ENCODE measurements at places on chromosomes 5 and 9. TPM values are rescaled to one million over a fixed set of nuclear protein-coding genes. Genes with fewer than 3 reads are reported as not detected.
A peak's percentile ranks its signal among the peaks of the same experiment; 100 is the strongest.

PDGFRB gene
- total RNA-seq = 87.0 TPM

AGTPBP1 gene
- 45.7 TPM for total RNA-seq

PTPN3 gene
- 7.0 TPM for total RNA-seq

PURA gene
- 22.9 TPM for total RNA-seq

MYMK gene
- total RNA-seq = not detected

LPAR1 gene
- 19.5 TPM for total RNA-seq

PHF24 gene
- total RNA-seq = 132 TPM

ECSCR gene
- 1.8 TPM for total RNA-seq

DNA sequence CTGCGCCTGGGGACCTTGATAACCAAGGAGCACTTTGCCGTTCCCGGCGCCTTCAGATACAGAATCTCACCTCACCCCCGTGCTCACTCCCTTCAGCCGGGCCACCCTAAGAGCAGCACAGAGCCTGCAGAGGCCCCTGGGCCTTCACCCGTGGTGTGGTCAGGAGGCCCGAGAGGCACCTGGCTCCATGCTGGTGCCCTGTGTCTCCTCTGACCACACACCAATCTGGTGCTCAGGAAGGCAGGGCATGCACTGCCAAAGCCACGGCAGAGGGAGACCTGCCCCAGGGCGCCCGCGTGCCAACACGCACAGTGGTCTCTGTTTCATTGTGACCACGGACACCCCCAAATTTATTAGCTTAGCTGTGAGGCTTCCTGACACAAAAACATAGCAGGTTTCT is 11.3 kb downstream of the IRX4 start:
- DNase-seq = no peak

GRCh38 chr5:150064681-150065220 is 21.6 kb downstream of the CSF1R start:
- no peak for DNase-seq

GRCh38 chr9:90870621-90871326 is 69.2 kb downstream of the SYK start:
- peak; percentile 48 for DNase-seq

DNA sequence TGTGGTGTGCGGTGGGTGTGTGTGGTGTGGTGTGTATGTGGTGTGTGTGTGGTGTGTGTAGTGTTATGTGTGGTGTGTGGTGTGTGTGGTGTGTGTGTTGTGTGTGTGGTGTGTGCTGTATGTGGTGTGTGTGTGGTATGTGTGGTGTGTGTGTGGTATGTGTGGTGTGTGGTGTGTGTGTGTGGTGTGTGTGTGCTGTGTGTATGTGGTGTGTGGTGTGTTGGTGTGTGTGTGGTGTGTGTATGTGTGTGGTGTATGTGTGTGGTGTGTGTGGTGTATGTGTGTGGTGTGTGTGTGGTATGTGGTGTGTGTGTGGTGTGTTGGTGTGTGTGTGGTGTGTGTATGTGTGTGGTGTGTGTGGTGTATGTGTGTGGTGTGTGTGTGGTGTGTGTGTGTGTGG is 144.3 kb downstream of the HSD17B3 start:
- no peak for DNase-seq

DNA sequence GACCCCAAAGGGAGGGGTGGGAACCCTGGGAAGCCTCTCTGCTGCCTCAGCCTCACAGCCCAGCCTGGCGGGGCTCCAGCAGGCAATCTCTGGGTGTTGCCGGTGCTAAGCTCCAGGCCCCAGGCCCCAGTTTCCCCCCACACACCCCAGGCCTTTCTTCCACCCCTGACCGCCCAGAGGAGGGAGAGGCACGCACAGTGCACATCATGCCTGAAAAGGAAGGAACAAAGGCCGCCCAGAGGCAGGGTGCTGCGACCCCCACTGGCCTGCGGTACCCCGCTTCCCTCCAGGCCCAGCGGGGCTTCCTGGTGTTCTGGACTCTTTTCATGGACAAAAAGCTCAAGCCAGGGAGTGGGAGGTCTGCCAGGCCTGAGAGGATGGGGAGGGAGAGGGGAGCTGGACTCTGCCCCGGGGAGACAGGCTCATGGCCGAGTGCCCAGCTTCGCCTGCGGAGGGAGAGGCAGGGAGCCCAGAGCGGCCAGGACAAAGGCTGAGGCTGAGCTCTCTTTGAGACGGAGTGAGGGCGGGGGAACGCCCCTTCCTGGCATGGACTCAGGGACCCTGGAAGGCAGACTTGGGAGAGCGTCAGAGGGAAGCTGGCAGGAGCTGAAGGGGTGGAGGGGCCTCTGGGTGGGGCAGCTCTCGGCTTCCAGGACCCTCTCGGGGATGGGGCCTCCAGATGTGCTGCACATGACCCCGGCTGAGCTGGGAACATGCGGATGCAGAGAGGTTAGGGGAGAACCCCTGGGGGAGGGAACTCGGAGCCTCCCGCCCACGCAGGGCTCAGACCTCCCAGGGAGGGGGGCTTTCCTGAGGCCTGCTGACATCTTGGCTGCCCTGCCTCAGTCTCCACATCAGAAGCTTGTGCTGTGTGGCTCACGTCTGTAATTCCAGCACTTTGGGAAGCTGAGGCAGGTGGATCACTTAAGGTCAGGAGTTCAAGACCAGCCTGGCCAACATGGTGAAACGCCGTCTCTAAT is 1.8 kb upstream of the ENTPD2 start:
- DNase-seq = peak; percentile 93

DNA sequence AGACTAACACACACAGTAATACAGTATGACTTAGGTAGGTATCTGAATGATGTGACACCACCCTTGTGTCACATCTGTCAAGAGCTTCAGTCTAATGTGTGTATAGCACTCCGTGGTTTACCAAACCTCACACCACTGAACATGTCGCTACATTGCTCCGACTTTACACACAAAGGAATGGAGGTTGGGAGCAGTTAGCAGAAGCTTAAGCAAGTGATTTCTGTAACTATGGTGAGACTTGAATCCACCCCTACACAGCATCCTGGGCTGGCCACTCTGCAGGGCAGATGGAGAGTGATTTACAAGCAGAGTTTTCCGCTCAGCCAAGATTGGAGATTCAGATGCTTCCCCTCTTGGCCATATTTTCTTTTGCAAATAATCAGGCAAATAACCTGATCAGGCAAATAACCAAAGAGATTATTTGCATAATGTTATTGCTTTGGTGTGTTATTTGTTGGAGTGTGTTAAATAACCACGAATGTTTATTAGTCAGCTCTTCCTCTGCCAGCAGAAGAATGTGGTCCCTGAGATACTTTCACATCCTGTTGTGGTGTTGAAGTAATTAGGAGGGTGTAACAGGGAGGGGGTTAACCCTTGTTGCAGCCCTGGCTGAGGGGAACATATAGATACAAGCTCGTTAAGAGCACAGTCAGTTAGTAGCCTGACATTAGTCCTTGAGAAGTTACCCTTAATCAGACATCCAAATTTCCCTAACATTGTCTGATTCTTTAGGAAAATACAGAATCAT is 92.8 kb downstream of the SNX18 start:
- DNase-seq = no peak

- DNase-seq = no peak
Observed at GRCh38 chr9:108016446-108016845, 526.9 kb upstream of the KLF4 start.

GRCh38 chr5:179960204-179960831 is 52.6 kb upstream of the TBC1D9B start:
- no peak for DNase-seq

GRCh38 chr9:12813960-12814876 is 39.4 kb downstream of the LURAP1L start:
- DNase-seq = peak; percentile 29

GRCh38 chr5:131114754-131115153 is 50.3 kb downstream of the HINT1 start:
- DNase-seq = no peak

DNA sequence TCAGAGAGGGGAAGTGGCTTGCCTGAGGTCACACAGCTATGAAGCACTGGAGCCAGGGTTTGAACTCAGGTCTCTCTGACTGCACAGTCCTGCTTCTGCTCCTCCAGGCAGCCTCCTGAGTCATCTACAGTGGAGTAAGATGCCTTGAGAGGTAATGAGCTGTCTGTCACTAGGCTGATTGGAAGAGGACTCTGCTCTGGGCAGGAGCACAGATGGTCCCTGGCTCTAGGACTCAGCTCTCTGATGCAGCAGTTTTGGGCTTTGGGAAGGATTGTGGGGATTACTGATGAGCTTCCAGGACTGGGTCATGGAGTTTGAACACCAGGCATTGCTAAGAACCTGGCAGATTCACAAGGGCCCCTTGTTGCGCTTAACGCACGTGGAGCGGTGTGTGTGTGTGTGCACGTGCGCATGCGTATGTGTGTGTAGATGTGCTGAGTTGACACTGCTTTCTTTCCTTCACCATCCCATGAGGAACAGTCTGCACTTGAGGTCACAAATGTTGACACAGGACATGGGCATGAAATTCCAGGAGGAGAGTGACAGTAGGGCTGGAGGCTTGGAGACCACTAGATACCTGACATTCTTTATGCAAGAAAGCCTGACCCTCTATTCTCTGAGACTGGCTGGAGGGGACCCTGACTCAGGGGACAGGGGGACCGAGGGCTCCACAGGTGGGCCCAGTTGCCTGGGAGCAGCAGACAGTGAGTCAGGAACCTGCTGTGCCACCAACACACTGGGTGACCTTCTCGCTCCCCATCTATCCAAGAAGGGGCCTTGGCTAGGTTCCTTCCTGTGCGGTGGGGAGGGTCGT is 170.5 kb downstream of the RGS3 start:
- DNase-seq = no peak

Data from testis (tissue), 5 donors.